Tibial nerve (tissue), 4 donors: ENCODE measurements at places on chromosomes 2 and 18. TPM values are rescaled to one million over a fixed set of nuclear protein-coding genes. Genes with fewer than 3 reads are reported as not detected.
A peak's percentile ranks its signal among the peaks of the same experiment; 100 is the strongest.

DNA sequence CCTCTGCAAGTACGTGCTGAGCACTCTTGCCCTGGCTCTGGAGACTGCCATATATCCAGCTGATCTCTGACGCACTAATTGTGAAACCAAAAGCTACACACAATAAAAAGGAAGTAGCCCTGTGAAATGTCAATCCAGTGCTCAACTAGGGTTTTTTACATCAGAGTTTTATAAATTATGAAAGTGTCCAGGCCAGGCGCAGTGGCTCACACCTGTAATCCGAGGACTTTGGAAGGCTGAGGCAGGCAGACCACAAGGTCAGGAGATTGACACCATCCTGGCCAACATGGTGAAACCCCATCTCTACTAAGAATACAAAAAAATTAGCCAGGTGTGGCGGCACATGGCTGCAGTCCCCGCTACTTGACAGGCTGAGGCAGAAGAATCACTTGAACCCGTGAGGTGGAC lies 24.5 kb upstream of the PEX13 start:
- H3K27ac ChIP-seq = peak overlapping the region; percentile 70
- no peaks in the 10 kb centered on the region for H3K4me1 ChIP-seq
- no peak for DNase-seq
- H3K27me3 ChIP-seq = no peaks in the 10 kb centered on the region
- no peak overlapping the region for H3K4me3 ChIP-seq

DNA sequence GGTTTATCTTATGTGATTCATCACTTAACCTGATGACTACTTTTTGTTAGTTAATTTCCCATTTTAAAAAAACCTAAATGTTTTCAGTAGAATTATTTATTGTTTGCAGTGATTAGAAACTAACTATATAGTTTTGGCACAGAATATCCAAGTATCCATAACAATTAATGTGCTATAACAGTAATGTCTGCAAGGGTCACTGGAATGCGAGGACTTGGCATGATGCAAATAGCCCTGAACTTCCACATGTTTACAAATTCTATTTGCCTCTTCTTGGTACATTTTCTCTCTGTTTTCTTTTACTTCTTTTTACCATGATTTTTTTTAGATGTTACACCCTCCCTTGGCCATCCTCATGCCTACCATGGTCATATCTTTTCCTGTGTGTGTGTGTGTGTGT lies 49.3 kb upstream of the GALNT3 start:
- no peaks in the 10 kb centered on the region for H3K36me3 ChIP-seq
- H3K27ac ChIP-seq = no peak overlapping the region
- no peak for DNase-seq
- no peak overlapping the region for H3K4me3 ChIP-seq
- no peaks in the 10 kb centered on the region for H3K27me3 ChIP-seq
- H3K4me1 ChIP-seq = no peaks in the 10 kb centered on the region

- H3K4me3 ChIP-seq = no peak overlapping the region
- no peaks in the 10 kb centered on the region for H3K36me3 ChIP-seq
- DNase-seq = no peak
- no peak overlapping the region for H3K27ac ChIP-seq
Observed at GRCh38 chr18:14949800-14950664, 202.1 kb downstream of the ANKRD30B start.

The AFF3 gene
- total RNA-seq = 24.5 TPM

The ASAP2 gene
- total RNA-seq = 29.7 TPM

DNA sequence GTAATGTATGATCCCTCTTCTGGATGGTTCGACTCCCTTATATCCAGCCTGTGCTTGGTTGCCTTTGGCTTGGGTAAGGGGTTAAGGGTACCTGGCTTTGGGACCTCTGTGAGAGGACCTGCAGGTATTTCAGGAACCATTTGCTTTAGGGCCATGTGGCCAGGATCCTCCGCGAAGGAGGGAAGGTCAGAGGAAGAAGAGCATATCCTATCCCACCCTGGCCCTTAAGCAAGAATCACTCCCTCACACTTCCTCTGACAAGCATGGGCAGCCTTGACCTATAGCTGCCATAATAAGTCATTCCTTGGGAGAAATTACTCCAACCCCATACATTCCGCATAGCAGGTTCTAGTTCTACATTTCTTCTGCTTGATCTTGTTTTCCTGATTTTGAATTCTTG lies 59.1 kb upstream of the TXNDC2 start:
- no peak for DNase-seq
- peaks cover 12% of the 10 kb centered on the region for H3K4me1 ChIP-seq

The KIAA2012 gene
- not detected for total RNA-seq

DNA sequence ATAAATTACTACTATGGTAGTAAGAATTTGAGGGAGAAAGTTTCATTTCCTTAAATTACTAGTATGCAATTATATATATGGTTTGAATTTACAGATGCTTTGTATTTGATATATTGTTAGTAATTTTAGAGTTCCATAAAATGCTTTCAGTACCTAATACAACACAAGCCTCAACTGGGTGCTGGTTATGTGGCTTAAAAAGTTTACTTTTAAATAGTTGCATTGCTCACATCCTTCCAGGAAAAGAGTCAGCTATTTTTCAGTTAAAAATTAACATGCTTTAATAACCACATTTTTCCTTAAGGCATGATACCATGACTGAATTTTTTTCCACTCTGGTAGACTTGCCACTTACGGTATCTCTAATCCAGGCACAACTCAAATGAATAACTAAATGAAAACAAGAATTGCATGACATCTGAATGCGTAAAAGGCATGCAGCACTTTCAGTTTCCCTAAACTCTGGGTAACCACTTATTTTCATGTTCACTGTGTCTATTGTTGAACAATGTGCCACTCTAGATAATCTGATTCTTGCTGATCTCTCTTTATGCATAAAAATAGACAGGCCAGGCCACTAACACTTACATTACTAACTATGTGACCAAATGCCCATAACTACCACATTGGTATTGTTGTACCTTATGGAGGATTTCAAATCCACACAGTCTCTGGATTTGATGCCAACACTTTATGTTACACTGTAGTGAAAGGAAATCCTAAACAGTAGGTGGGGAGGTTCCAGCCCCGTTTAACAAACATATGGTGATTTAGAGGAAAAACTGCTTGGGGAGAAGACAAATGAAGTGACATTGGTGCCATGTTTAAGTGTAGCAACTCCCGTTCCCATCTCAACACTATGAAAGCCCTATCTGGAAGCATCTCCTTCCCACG lies 35.5 kb upstream of the SLC35F5 start:
- H3K27me3 ChIP-seq = no peaks in the 10 kb centered on the region
- H3K36me3 ChIP-seq = no peaks in the 10 kb centered on the region
- DNase-seq = no peak
- no peaks in the 10 kb centered on the region for H3K4me1 ChIP-seq
- no peak overlapping the region for H3K4me3 ChIP-seq
- H3K27ac ChIP-seq = no peak overlapping the region

DNA sequence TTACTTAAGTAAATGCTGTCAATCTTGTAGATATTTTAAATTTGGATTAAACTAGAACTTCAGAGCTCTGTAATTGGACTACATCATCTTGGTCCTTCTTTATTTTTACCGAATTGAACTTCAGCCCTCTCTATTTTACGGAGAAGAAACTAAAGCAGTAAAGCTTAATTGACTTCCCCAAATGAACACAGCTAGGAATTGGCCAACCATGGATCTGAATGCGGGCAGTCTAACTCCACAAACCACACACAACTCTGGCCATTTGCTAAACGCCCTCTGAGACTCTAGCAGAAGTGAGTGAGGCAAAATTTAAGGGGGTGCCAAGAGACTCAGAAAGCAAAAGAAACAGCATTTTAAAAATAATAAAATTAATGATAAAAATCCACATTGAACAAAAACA lies 86.3 kb upstream of the KCTD1 start:
- H3K27me3 ChIP-seq = no peaks in the 10 kb centered on the region
- H3K4me1 ChIP-seq = no peaks in the 10 kb centered on the region
- no peak for DNase-seq
- no peak overlapping the region for H3K27ac ChIP-seq
- H3K4me3 ChIP-seq = no peak overlapping the region
- H3K36me3 ChIP-seq = no peaks in the 10 kb centered on the region

- DNase-seq = no peak
- H3K4me1 ChIP-seq = no peaks in the 10 kb centered on the region
- H3K36me3 ChIP-seq = no peaks in the 10 kb centered on the region
Observed at GRCh38 chr2:201233192-201233811, 27.0 kb upstream of the CASP8 start.

The NDC80 gene
- 0.63 TPM for total RNA-seq

GRCh38 chr2:11891028-11891427 lies 144.6 kb downstream of the LPIN1 start:
- H3K27me3 ChIP-seq = no peaks in the 10 kb centered on the region
- H3K4me3 ChIP-seq = no peak overlapping the region
- no peak for DNase-seq
- H3K36me3 ChIP-seq = no peaks in the 10 kb centered on the region
- no peaks in the 10 kb centered on the region for H3K4me1 ChIP-seq

The CEBPZ gene
- total RNA-seq = 37.9 TPM

DNA sequence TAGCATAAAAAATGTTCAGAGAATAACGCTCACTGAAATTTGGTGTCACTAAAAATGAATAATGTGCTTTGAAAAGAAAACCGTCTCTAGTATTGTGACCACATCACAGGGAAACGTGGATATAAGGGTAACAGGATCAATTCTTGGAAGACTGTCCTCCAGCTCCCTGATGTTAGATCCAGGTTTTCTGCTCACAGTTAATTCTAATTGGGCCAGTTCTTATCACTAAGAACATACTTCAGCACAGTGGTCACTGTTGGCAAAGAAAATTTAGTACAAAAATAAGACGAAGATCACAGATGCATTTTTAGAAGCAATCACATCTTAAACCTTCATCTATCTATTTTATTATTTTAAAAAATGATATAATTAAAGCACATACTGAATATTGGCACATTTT lies 57.0 kb upstream of the CD226 start:
- H3K36me3 ChIP-seq = no peaks in the 10 kb centered on the region
- H3K27ac ChIP-seq = no peak overlapping the region
- no peak overlapping the region for H3K4me3 ChIP-seq
- DNase-seq = no peak
- no peaks in the 10 kb centered on the region for H3K27me3 ChIP-seq

GRCh38 chr2:213151437-213152064 lies at the start of gene IKZF2:
IKZF2 (minus strand) TSS chr2:213151612; CDS start chr2:213148629, 2,983 bp downstream.
- H3K4me3 ChIP-seq = peak within 1 kb of the TSS; percentile 95
- H3K4me1 ChIP-seq = peaks cover 40% of the 10 kb centered on the region
- H3K27me3 ChIP-seq = no peaks in the 10 kb centered on the region
- peak within 1 kb of the TSS; percentile 98 for H3K27ac ChIP-seq

GRCh38 chr2:32805104-32806095 lies 141.4 kb upstream of the LTBP1 start:
- no peak overlapping the region for H3K4me3 ChIP-seq
- H3K27me3 ChIP-seq = no peaks in the 10 kb centered on the region
- no peak overlapping the region for H3K27ac ChIP-seq

DNA sequence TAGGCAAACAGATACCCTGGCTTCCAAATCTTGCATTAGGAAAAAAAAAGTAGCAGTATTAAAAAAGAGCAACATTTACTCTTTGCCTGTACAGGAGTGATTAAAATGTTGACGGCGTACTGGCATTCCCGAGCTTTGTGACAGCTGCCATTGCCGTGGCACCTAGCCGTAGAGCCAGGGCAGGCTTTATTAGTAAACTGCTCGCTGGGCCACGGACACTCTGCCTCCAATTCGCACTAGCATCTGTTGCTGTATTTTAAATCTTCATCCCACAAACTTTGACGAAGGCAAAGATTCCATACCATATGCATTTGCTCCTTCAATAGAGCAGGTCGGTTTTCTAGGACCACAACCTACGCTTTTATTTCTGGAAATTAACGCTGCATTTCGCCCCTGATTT lies 44.5 kb upstream of the EPHA4 start:
- H3K27ac ChIP-seq = no peak overlapping the region
- DNase-seq = no peak
- H3K36me3 ChIP-seq = no peaks in the 10 kb centered on the region
- no peak overlapping the region for H3K4me3 ChIP-seq
- H3K27me3 ChIP-seq = no peaks in the 10 kb centered on the region
